ENCODE measurements at places on chromosomes 3 and 15.
A peak's percentile ranks its signal among the peaks of the same experiment; 100 is the strongest.

GRCh38 chr3:159843840-159844730 lies 144.6 kb upstream of the IL12A start:
- DNase-seq = peak; percentile 61

GRCh38 chr15:48708641-48709040 lies 63.1 kb upstream of the FBN1 start:
- DNase-seq = no peak

DNA sequence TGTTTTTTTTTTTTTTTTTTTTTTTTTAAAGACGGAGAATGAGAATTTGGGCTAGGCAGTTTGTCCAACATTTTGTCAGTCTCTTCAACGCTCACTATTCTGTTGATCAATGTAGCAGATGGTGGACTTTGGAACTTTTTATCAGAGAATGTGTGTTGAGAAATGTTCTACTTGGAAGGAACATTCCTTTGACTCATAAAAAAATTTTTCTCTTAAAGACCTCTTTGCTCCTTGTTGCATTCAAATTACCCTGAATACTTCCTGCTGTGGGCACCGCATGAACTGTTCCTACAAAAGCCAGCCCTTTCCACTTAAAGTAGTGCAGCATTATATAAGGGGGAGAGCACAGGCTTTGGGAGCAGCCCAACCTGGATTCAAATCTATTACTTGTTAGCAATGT lies 182.9 kb downstream of the AKAP13 start:
- DNase-seq = no peak

- no peak for DNase-seq
These were observed 9.5 kb downstream of the TYRO3 start for GRCh38 chr15:41568350-41569017.

GRCh38 chr3:411226-411625 lies 214.7 kb downstream of the CHL1 start:
- no peak for DNase-seq

- DNase-seq = no peak
These were observed 6.8 kb upstream of the CLK3 start for GRCh38 chr15:74608786-74609185.

DNA sequence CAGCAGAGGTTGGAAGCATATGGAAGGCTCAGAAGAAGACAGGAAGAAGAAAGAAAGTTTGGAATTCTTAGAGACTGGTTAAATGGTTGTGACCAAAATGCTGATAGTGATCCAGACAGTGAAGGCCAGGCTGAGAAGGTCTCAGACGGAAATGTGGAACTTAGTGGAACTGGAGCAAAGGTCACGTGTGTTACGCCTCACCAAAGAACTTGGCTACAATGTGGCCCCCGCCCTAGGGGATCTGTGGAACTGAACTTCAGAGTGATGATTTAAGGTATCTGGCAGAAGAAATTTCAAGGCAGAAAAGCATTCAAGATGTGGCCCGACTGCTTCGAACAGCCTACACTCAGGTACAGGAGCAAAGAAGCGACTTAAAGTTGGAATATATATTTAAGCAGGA lies 83.1 kb downstream of the MYO5A start:
- DNase-seq = no peak

DNA sequence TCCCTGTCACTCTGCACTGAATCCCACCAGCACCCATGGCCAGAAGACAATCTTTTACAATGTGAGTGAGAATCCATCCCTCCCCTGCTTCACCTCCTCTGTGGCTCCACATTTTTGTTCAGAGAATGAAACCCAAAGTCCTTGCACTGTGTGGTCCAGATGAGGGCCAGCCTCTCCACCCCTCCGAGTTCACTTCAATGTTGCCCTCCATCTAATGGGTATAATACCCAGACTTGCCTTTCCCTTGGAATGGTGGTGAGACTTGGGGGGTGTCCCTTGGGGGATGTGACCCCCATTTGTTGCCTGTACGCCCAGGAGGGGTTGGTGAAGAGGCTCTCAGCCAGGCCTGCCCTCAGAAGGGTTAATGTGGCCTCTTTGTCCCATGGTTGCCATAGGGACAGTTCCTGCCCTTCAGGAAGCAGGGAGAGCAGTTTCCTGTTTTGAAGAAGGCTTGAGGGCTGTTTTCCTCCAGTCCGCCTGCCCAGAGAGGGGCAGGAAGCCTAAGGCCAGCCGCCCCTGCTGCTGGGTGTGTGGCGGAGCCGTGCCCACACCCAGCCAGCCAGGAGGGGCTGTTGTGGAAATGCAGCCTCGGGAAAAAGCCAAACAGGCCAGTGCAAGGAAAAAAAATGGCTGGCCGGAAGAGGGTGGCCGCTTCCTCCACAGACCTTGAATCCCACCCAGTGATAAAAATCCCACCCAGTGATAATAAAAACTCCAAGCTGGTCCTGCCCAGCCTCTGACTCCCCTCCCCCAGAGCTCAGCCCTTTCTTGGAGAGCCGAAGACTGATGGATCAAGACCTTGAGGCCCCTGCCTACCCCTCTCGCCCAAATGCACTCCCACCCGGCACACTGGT lies 14.6 kb upstream of the FGD5 start:
- no peak for DNase-seq

DNA sequence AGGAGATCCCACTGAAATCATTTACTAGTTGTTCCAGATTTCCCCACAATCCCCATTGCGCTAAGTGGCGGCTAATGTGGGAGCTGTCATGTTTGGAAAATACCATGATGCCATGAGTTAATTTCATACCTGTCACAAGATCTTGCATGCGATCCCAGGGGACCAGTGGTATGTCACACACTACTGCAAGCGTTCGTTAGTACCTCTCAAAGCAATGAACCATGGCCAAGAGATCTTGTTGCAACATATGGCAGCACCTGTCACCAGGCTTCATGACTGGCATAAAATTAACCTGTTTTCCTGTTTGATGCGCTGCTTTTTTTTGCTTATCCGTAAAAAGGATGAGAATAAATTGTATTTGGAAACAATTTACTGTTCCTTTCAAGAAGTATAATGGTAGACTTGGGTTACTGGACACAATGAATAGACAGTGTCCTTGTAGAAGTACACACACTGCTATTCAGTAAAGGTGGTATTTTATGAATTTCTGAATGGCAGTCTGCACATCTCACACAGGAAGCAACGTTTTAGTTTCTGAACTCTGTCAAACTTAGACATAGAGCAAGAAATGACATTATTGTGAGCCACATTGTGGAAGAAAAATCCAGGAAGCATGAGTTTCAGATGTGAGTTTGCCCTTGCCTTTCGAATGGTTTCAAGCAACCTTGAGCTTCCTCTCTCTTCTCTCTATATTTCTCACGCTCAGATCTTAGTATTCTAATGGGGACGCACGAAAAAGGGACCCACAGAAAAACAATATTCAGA lies 81.9 kb downstream of the CHL1 start:
- DNase-seq = no peak

DNA sequence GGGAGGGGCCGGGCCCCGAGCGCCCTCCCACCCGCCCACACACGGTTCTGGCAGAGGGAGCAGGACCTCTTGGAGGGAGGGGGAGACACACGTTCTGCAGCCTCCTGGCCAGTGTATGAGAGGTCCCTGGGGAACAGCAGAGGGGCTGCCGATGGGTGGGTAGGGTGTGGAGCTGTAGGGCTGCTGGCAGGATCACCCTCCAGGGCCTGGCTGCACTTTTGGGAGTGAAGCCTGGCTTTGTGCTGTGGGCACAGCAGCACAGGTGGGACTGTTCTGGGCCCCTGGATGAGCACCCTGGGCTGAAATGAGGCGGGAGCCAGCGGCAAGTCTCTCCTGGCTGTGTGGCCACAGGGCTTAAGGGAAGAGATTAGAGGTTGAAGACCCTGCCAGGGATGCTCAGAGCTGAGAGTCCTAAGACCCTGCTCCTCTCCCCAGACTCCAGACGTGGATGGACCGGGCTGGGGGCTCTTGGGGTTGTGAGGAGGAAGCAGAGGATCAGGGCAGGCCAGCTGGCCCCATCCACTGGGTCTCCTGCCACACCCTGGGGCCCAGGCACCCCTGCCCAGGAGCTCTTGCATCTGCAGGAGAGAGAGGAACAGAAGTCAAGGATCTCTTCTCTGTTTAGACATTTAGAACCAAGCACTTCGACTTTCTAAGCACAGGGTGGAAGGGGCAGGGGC lies 45.2 kb downstream of the RGMA start:
- no peak for DNase-seq

- DNase-seq = no peak
These were observed 16.6 kb upstream of the ADIPOQ start for GRCh38 chr3:186825872-186826409.

GRCh38 chr3:132267391-132267993 lies 49.7 kb upstream of the ACP3 start:
- DNase-seq = no peak

- DNase-seq = no peak
These were observed 153.9 kb downstream of the PCCB start for GRCh38 chr3:136404056-136404455.

DNA sequence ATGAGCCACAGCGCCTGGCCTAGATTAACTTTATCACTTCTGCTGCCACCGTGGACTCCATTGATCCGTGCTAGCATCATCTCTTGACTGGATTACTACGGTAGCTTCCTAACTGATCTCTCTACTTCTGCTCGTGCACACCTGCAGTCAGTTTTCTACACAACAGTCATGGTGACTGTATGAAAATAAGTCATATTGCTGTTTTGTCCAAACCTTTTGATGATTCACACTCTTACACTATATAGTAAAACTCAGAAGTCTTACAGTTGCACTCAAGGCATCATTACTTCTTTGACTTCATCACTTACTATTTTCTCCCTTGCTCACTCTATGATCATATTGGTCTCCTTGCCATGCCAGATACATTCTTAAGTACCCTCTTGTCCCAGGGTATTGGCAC lies 10.1 kb downstream of the PDCD6IP start:
- DNase-seq = no peak

DNA sequence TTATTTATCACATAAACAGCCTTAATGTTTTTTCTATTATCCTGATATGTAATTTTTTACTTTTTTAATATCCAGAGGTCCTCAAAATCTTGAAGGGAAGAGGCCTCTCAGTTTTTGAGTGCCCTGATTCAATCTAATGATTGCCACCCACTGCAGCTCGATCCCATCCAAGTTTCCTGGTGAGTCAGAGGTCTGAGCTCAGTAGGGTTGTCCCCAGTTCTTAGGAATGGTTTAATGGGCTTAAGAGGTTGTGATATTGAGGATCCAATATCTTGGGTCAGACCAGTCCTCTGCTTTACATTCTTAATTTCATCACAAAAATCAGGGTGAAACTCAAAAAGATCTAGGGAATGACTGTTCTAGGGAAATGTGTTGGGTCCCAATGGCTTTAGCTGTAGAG lies 238.5 kb downstream of the NSUN3 start:
- DNase-seq = no peak

DNA sequence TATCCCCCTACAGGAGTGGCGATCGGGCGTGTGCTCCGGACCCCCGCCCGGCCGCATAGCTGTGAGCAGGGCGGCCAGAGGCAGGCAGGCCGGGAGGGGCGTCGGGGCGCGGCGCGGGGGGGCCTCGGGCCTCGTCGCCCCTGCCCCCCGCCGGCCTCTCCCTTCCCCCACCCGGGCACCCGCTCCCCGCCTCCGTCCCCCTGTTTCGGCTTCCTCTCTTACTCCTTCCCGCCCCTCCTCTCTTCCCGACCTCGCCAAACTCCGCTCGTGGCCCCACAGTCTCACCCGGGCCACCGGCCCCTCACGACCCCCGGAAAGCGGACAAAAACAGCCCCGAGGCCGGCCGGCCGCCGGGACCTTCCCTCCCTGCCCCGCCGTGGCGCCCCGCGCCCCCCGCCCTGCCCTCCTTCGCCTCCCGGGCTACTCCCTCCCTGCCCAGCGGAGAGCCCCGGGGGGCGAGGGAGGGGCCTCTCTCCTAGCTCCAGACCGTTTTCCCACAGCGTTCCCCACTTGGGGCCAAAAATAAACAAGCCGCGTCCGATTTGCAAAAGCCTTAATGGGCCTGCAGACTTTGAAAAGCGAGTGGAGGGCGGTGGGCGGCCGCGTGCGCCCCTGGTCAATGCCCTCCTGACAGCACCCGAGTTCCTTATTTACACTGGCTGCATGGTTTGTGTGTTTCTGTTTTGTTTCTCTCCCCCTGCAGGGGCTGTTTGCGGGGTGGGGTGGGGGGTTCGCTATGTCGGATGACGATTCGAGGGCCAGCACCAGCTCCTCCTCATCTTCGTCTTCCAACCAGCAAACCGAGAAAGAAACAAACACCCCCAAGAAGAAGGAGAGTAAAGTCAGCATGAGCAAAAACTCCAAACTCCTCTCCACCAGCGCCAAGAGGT lies 1.0 kb downstream of the UBE2E1 start:
- peak; percentile 43 for DNase-seq

DNA sequence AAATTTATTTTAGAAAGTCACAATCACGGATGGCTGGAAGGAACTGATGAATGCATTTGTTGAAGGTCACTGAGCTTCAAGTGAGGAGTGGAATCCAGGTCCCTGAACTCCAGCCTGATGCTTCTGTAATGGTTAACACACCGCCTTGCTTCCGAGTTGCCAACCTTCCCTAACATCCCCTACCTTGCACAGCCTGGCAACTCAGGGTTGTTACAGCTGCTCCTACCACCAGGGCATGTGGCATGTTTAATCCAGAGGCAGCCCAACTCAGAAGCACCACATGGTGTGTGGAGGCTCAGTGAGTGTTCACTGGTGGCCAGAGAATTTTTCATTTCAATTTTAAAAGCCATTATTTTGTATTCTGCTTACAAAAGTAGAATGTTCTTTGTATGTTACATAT lies 4.9 kb downstream of the TM2D3 start:
- no peak for DNase-seq

DNA sequence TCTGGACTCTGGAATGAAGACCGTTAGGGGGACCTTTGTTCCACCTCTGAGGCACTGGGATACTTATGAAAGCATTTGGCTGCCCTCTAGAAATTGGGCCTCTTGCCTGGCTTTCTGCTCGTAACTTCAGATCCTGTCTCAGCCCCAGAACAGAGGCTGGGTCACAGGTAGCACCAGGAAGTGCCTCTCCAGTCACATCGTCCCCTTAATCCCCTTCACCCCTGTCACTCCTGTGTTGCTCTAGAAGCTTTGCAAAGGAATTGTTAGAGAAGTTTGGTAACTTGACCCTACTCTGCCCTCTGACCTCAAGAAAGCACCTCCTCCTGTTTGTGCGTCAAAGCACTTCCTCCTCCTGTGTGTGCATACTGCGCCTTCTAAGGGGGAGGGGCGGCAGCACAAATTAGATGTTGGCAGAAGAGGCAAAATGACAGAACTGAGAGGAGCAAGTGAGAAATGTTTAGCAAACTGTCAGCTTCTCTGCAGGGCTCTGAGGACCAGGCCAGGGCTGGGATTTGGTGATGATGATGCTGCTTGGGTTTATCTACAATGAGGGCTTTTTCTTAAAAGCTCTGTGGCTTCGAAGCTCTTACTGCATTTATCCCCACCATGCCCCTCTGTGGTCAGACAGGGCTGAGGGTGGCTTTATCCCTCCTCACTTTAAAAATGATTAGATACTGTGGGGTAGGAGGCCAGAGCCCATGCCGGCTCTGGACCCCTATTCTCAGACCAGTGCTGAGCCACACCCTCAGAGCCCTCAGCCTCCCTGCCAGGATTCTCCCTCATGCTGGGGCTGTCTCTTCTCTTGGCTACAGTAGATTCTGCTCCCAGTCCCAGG lies 76.2 kb downstream of the LARS2 start:
- DNase-seq = no peak

- no peak for DNase-seq
These were observed 239.4 kb downstream of the CHST2 start for GRCh38 chr3:143358793-143359491.

GRCh38 chr3:126937973-126938372 lies 44.9 kb upstream of the PLXNA1 start:
- DNase-seq = no peak

- DNase-seq = no peak
These were observed 714.9 kb downstream of the OTOL1 start for GRCh38 chr3:162211470-162211869.
